ENCODE measurements at places on chromosomes 7 and 10.
A peak's percentile ranks its signal among the peaks of the same experiment; 100 is the strongest.

DNA sequence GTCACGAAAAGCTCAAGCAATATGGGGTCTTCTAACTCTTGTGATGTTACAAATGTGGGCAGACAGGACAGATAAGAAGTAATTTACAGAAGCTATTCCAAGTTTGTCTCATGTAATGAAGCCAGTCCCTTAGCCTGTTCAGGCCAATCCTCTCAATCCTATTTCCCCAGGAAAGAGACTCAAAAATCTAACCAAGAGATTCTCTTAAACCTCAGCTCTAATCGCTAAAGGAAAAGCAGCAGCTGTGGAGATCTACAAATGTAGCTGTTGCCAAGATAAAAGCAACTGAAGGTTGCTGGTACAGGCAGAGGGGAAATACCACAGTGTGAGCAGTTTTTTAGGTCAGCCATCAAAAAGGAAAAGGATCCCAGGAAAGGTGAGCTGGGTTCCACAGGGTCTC, 39.3 kb downstream of the ANK3 start:
- no peak for DNase-seq

- DNase-seq, result no peak
Measured at GRCh38 chr7:132825932-132826835, 249.9 kb upstream of the PLXNA4 start.

- DNase-seq, result peak; percentile 99
Measured at GRCh38 chr10:104268713-104269645, at the start of gene GSTO2. Gene GSTO2, plus strand, starts transcription at chr10:104269184. Its CDS starts 5,732 bp downstream, at chr10:104274916.

GRCh38 chr7:122219253-122219865, 75.3 kb upstream of the AASS start:
- peak; percentile 36 for DNase-seq

GRCh38 chr7:100370303-100370702, 3.0 kb upstream of the PILRA start:
- DNase-seq, result no peak

DNA sequence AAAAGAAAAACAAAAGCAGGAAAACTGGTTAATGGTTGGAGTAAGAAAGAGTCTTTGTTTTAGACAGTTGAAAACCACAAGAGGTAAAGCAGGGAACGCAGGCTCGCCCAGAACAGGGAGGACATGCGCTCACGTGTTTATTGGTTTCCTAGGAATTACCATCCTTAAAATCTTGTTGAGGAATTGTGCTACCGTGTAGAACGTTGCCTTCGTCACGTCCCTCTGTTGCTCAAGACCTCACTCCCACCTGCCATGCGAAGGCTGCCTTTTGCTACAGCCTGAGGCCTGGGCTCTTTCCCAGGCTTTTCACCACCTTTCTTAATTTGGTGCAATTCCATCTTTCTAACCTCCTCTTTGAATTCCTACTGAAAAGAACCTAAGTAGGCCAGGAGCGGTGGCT, 61.6 kb upstream of the CAMK1D start:
- no peak for DNase-seq

- DNase-seq, result no peak
Measured at GRCh38 chr10:67200913-67201564, 275.2 kb downstream of the LRRTM3 start.

DNA sequence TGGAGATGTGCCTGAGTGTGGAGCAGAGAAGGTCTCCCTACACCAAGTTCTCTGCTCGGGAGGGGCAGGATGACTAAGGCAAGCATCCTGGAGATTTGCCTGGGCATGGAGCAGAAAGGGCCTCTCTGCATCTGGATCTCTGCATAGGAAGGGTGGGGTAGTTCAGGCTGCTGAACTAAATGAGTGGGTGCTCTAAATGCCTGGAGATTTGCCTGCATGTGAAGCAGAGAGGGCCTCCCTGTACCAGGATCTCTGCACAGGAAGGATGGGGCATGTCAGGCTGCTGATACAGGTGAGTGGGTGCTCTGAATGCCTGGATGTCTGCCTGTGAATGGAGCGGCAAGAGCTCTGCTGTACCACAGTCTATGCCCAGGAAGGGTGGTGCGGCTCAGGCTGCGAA, 680.7 kb downstream of the SUGCT start:
- DNase-seq, result no peak

DNA sequence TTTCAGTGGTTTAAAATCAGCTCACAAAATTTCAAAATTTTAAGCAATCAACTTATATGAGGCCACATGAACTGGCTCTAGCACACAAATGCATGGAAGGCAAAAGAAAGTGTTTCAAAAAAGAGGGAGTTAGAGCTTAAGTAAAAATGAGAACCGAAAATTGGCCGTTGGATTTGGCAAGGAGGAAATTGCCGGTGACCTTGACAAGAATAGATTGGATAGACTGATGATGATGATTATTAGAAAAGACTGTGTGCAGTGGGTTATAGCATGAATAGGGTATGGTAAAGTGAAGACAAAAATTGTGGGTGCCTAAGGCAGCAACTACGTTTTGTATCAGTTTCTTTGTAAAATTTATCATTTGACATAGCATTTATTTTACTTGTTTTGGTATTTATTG, 175.7 kb downstream of the SEMA3D start:
- DNase-seq, result no peak

GRCh38 chr7:75055830-75056772, 17.5 kb downstream of the RCC1L start:
- DNase-seq, result no peak

DNA sequence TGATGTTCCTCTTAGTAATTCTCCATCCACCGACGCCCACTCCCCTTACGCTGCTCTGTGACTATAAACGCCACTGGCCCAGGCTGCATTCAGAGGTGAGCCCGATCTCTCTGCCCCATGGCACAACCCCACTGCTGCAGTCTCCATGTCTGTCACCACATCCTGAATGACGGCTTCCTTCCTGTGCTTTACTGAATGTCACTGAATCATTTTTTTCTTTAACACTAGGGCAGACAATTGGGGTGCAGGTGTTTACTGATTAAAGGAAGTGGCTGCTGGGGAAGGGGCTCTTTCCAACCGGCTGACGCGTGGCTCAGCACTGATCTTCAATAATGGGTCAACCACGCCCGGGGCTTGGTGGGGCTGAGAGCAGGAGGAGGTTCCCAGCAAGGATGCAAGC, 208.3 kb downstream of the USP6NL start:
- DNase-seq, result peak; percentile 94

DNA sequence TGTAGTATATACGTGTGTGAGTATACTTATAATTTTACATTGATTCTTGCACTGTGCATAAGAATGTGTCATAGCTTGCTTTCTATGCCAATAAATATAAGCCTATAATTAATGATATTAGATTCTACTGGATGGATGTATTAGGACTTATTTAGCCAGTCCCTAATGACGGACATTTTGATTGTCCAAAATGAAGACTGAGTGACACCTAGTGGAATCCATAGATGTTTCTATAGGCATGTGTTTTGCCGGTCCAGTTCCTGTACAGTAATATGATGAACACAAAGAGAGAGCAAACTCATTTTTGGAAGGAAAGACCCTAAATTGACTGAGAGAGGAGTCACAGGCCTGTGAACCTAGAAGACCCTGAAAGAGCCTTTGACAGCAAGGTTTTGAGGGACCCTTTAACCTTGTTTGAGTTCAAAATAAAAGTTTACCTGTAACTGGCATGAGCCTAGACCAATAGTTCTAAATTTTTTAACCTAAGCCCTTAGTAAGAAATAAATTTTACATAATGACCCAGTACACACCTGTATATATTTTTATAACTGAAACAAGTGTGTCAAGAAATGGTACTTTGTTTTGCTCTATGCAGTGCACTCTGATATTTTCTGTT, 42.4 kb upstream of the AGBL3 start:
- DNase-seq, result peak; percentile 19

DNA sequence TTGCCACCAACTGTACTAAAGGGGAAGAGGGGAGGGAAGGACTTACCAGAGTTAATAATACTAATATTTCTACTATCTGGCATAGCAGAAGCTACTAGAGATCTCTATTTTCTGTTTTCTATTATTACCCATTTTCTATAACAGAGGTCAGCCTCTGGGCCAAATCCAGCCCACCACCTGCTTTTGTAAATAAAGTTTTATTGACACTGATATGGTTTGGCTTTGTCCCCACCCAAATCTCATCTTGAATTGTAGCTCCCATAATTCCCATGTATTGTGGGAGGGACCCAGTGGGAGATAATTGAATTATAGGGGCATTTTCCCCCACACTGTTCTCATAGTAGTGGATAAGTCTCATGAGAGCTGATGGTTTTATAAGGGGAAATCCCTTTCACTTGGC, 45.9 kb upstream of the CUL1 start:
- DNase-seq, result no peak

DNA sequence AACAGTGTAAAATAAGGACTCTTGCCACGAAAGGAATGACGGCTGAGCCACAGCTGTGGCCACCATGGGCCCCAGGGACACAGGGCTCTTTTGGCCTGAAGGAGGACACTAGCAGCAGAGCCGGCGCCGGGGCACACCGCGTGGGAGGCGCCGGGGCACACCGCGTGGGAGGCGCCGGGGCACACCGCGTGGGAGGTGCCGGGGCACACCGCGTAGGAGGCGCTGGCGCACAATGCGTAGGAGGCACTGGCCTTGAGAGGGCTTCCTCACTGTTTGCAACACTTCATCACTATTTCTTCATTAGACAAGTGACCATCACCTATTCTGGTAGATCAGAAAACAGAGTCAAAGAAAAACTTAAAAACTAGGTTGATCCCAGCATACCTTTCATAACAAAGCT, 23.4 kb downstream of the ESYT2 start:
- DNase-seq, result no peak

DNA sequence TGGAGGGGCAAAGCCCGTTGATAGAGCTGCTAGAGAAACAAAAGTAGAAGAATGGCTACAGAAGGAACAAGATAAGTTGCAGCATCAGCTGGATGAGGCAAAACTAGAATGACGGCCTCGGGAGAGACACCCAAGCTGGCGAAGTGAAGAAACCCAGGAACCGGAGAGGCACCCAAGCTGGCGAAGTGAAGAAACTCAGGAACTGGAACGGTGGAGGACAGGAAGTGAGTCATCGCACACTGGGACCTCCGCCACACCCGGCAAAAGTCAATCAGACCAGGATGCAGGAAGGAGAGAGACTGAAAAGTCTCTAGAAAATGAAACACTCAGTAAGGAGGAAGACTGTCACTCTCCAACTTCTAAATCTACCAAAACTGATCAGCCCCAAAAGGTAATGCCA, 133.0 kb upstream of the NEBL start:
- DNase-seq, result no peak

- peak; percentile 26 for DNase-seq
Measured at GRCh38 chr7:75915416-75916156, 631 bp downstream of the POR start.

- no peak for DNase-seq
Measured at GRCh38 chr7:143846692-143847091, 55.3 kb downstream of the TCAF1 start.

- DNase-seq, result peak; percentile 70
Measured at GRCh38 chr7:139718859-139719258, 58.9 kb downstream of the HIPK2 start.

DNA sequence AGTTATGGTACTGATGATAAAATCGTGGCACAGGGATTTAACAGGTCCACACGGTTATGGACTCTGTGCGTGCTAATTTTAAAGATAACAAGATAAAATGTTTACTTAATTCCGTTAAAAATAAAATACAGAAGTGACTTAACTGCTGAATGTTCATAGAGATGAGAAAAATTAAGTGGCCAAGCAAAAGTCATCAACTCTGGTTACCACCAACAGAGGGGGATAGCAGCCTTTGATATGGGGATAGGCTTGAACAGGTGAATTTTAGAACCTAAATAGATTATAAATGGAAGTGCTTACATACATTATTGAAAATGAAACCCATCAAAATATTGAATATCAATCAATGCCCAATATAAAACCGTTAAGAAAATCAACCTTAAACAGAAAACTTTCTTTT, 245.0 kb downstream of the WDR37 start:
- DNase-seq, result no peak

- no peak for DNase-seq
Measured at GRCh38 chr10:48813291-48813690, 126.3 kb downstream of the LRRC18 start.

- peak; percentile 95 for DNase-seq
Measured at GRCh38 chr7:27165089-27165995, at the start of gene HOXA9. Gene HOXA9, minus strand, starts transcription at chr7:27165537. Its CDS starts 80 bp downstream, at chr7:27165457.

DNA sequence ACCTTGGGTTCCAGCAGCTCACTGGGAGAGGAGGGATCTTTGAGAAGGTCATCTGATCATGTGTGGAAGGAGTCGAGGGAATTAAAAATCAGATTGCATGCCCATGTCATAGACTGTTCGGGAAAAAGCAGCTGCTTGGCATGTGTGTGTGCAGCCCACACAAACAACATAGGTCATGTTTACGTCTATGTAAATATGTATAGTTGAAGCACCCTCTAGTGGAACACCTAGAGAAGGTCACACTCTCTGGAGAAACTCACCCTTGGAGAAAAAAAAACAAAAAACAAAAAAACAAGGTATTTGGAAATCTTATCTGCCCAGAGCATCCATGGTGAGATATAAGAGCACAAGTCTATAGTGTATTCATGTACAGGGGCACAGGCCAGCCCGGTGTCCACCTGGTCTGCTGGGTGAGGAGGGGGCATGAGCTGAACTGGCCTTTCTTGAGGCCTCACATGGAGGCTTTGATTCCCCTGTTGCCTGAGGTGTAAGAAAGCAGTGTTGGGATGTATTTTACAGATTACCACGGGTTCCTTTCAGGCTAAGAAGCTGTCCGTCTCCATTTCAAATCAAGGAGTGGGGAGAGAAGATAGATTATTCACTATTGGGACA, 98.0 kb downstream of the NPY start:
- DNase-seq, result peak; percentile 12

DNA sequence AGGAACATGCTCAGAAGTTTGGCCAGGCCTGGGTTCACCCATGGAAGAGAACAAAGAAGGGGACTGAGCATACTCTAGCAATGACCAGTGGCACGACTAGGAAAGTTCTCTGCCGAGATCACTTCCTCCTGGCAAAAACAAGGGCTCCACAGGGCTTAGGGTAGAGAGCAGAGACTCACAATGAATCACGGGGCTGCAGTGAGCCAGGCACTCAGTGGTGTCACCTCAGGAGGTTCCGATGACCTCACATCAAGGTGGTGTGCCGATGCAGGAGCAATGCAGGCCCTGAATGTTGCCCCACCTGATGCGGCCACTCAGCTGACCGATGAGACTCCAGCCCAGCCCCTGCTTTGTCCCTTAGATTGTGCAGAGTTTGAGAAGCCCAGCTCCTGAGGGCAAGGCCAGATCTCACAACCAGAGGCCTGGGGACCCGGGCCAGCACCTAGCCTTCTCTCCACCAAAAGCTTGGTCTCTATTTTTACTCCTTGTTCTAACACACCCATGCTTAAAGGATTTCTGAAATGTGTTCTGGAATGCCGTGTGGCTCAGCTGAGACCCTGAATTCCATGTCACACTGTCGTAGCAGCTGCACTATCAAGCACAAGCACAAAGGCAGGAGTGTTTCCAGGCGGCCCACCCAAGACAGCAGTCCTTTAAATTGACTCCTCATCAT, 60.9 kb downstream of the COBL start:
- no peak for DNase-seq

- DNase-seq, result peak; percentile 89
Measured at GRCh38 chr7:139626817-139627216, 103.3 kb downstream of the CLEC2L start.

- no peak for DNase-seq
Measured at GRCh38 chr10:21990449-21990848, 13.1 kb downstream of the DNAJC1 start.

- no peak for DNase-seq
Measured at GRCh38 chr10:69974551-69975155, 78.0 kb upstream of the MACROH2A2 start.

GRCh38 chr7:159147687-159148086, 3.0 kb upstream of the VIPR2 start:
- no peak for DNase-seq
